ENCODE measurements at places on chromosomes 12 and 14. TPM values are rescaled to one million over a fixed set of nuclear protein-coding genes. Genes with fewer than 3 reads are reported as not detected.

DDX11 gene
- total RNA-seq = 3.6 TPM

HPD gene
- total RNA-seq = 1.2 TPM

OVCH1 gene
- 0.39 TPM for total RNA-seq

SYT1 gene
- 2.5 TPM for total RNA-seq

A2M gene
- total RNA-seq = 268 TPM

All from gastroesophageal sphincter (tissue), 4 donors.